Memory B cell (primary cell): ENCODE measurements at places on chromosomes 4 and X.

- DNase-seq = no peak
These were observed 113.9 kb upstream of the VAMP7 start for GRCh38 chrX:155767051-155767875.

DNA sequence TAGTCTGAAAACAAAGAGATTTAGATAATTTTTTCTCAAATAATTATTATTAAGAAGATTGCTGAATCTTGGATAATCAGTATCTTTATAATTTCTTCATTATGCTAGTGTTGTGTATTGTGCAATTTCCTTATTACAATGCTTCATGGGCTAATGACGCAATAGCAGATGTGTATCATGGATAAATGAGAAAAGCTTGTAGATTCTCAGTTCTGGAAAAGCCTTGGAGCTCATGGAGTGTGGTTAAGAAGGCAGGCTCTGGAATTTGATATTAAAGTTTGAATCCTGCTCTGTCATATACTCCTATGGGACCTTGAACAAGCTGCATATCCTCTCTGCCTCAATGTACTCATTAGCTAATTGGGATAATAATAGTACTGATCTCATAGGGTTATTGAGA lies 18.9 kb upstream of the CXCL8 start:
- DNase-seq = no peak

- DNase-seq = no peak
These were observed 4.5 kb downstream of the EMD start for GRCh38 chrX:154383359-154384283.

- no peak for DNase-seq
These were observed 7.6 kb upstream of the DLG3 start for GRCh38 chrX:70437011-70437410.

GRCh38 chr4:2850966-2851798 lies 7.5 kb downstream of the ADD1 start:
- DNase-seq = no peak

- DNase-seq = no peak
These were observed 38.8 kb downstream of the CHIC2 start for GRCh38 chr4:54025582-54025981.

DNA sequence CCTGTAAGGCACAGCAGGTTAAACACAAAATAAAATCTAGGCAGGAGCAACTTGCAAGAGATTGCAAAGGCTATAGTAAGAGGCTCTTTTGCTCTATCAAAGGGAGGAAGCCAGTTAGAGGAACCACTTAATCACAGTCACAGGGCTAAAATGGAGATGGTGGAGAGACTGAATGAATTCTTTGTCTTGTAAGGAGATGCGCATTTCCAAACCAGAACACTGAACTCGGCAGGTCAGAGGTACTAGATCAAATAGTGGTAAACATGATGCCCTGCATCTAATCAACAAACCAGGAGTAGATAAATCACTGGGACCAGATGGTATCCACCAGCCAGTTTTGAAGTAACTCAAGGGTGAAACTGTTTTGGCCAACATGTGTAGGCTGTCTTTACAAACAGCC lies 55.8 kb downstream of the GPC4 start:
- no peak for DNase-seq
